Stimulated activated CD8-positive, alpha-beta memory T cell treated with anti-CD3 and anti-CD28 coated beads, Interleukin-4, amount 100 ng/mL, for 4 hours (primary cell): ENCODE measurements at places on chromosomes 5 and 9.

DNA sequence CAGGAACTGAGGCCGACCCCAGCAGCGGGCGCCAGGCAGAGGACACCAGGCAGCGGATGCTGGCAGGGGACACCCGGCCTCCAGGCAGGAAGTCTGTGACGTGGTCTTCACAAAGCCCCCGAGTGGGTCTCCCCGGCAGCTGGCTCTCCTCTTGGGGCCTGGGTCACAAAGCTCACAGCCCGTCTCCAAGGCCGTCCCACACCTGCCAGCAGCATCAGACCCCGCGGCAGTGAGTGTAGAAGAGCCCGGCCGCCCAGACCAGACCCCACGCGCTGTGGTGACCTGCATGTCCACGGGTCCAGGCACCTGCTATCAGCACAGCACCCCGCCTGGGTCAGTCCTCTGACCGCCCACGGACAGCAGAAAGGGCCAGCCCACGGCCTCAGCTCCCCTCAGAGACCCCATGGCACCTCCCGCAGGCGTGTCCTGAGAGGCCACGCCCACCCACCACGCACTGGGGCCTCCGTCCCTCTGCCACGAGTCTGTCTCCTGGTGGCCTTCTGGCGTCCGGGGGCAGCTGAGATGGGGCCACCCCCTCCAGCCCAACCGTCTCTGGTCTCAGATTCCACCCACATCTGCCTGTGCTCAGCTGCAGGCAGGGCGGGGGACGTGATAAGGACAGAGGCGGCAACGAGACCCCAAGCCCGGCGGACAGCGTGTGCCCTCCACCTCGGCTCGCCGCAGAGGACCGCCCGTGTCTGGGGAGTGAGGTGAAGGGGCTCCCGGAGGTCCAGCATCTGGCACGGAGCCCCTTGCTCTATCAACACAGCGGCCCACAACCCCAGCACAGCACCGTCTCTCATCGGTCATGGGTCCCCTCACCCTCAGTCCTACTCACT lies 34.2 kb downstream of the EXD3 start:
- no peak for DNase-seq

GRCh38 chr9:75238311-75238976 lies 150.1 kb downstream of the OSTF1 start:
- no peak for DNase-seq

GRCh38 chr5:68239487-68239886 lies 23.9 kb downstream of the PIK3R1 start:
- peak; percentile 75 for DNase-seq

- DNase-seq = no peak
Measured at GRCh38 chr5:72231991-72232703, 87.9 kb downstream of the MRPS27 start.

DNA sequence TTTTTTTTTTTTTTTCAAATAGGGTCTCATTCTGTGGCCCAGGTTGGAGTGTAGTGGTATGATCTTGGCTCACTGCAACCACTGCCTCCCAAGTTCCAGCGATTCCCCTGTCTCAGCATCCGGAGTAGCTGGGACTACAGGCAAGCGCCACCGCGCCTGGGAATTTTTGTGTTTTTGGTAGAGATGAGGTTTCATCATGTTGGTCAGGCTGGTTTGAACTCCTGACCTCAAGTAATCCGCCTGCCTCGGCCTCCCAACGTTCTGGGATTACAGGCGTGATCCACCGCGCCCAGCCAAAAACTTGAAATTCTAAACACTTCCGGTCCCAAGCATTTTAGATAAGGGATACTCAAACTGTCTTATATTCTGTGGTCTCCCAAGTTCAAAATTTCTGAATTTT lies 718.9 kb upstream of the MEF2C start:
- no peak for DNase-seq

GRCh38 chr5:125829349-125829748 lies 593.9 kb upstream of the GRAMD2B start:
- no peak for DNase-seq

DNA sequence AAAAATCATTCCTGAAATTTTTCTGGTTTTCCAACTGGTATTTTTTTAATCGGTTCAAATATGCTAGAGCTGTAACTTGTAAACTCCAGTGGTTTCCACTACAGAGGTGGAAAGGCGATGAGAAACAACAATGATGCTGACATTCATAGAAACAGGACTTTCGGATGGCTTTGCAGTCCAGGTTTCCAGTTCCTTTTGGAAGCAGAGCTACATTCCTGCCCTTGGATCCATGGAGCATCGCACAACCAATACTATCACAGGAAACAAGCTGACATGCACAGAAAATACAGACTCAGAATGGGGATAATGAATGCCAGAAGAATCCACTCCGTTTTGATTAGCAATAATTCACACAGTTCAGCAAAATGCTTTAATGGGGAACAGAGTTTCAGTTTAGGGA lies 140.0 kb downstream of the EPB41L4A start:
- DNase-seq = no peak

- no peak for DNase-seq
Measured at GRCh38 chr5:14977058-14977685, 105.6 kb upstream of the ANKH start.

- no peak for DNase-seq
Measured at GRCh38 chr9:29439961-29440360, 1866.7 kb upstream of the C9orf72 start.

DNA sequence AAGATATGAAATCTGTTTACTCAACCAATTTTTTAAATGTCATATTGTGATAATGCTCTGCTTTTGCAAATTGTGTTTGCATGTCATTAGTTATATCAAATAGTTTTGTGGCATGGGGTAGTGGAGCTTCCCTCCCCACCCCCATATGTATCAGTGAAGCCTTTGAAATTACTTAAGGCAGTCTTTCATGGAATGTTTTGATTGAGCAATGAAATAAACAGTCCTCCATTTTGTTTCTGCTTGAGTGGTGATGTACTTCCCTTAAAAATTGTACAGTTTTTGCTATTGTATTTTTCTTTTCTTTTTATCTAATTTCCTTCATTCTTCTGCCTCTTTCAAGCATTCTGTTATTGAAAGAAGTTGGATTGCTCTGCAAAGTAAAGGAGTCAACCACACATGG lies 3.5 kb downstream of the SOWAHA start:
- DNase-seq = no peak

GRCh38 chr5:6819521-6819920 lies 106.3 kb downstream of the TENT4A start:
- no peak for DNase-seq

DNA sequence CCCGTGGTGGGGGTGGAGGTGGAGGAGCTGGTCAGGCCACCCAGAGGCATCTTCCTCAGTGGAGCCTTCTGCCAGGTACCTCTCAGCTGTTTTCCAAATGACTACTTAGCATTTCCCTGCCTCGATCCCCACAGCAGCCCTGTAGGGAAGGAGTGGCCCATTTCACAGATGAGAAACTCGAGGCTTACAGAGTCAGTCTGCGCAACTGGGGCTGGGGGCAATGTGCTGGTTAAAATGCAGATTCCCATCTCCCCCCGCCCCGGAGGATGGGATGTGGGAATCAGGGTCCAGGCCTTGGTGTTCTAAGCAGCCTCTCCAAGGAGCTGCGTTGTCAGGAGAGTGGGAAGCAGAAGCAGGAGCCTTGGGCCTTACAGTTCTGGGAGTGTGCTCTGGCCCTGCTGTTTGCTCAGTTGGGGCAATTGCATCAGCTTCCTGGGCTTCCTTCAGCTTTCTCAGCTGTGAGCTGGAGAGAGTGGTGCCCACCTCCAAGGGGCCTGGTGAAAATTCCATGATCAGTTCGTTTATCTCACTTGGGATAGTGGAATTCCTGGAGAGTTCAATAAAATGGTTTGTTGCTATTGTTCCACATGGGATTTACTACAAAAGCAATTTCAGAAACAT lies 19.4 kb downstream of the ERGIC1 start:
- no peak for DNase-seq

GRCh38 chr5:59464969-59465368 lies 428.6 kb downstream of the PDE4D start:
- no peak for DNase-seq

GRCh38 chr9:106921341-106921899 lies 58.5 kb downstream of the ZNF462 start:
- DNase-seq = no peak

GRCh38 chr9:118295413-118295812 lies 591.2 kb downstream of the TLR4 start:
- DNase-seq = no peak

GRCh38 chr9:95089257-95090022 lies 228.1 kb downstream of the FANCC start:
- no peak for DNase-seq

DNA sequence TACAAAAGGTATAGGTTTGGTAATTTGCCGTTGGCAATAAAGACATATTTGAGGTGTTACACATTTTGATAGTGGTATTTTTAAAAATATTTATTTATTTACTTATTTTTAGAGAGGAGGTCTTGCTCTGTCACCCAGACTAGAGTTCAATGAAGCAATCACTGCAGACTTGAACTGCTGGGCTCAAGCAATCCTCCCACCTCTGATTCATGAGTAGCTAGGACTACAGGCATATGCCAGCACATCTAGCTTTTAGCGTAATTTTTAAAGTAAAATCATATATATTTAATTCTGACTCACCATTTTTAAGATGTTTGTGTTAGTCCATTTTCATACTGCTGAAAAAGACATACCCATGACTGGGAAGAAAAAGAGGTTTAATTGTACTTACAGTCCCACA lies 1974.3 kb downstream of the EFNA5 start:
- no peak for DNase-seq

DNA sequence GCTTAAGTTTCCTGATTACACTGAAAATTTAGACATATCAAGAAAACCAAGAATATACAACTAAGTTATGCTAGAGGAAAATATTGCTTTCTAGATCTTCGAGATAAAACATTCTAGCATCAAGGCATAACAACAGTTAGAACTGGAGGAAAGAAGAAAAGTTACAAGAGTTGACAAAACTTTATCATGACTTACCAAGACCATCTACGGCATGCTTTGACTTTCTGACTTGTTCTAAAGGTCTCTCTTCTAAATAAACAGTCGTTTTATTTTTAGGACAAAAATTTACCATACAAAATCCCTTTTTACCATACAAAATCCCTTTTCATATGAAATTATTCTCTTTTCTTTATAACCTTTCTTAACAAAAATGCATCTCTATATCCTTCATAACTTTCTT lies 1110.1 kb upstream of the CDH10 start:
- DNase-seq = no peak

GRCh38 chr5:169706758-169707450 lies 69.8 kb downstream of the DOCK2 start:
- no peak for DNase-seq

GRCh38 chr9:114757395-114757794 lies 48.4 kb downstream of the TNFSF15 start:
- DNase-seq = no peak

DNA sequence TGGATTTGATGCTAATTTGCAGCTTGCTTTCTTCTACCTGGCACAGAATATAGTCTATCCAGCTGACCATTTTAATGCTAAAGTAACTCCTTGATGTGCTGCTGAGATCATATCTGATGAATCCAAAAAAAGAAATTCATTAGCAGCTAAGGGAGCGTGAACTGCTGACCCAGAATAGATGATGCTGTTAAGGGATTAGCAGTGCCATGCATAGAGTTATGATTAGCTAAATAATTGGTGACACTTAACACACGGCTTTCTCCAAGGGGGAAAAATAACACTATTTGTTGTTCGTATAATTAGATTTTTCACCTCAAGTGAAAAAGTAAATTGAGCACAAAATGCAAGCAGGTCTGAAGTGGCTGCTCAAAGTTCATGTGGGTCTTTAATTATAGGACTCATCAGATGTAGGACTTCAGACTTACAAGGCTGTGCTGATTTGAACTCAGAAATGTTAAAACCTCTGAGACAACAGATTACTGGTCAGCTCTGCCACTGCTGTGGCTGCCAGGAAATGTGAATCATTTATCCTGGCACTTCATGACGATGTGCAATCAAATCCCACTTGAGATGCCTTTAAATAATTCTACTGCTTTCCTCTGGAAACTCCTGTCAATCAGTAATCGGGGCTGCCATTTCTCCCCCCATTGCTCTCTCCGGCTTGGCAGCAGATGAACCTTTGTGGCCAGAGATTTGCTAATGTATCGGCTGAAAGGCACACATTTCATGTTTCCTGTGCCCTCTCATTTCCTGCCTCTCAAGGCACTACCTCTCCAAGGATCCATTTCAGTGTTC lies 291.6 kb upstream of the C9orf72 start:
- no peak for DNase-seq

- no peak for DNase-seq
Measured at GRCh38 chr9:88177371-88177770, 39.1 kb upstream of the SPATA31C2 start.

DNA sequence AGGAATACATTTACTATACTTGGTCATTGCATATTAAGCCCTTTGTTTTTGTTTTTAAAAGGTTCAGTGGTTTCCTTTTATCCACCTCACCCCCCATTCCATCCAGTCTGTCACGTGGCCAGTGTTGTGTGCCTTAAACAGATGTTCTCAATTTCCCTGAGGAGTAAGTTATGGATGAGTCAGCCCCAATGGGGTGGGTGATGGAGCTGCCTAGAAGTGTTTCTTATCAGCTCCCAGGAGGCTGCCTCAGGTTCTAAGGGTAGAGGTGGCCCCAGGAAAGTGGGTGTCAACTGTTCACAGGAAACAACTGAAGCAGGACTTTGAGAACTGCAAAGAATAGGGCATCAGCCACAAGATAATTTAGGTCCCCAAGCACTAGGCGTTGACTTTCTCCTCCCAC lies 41.1 kb downstream of the ACTBL2 start:
- DNase-seq = no peak

DNA sequence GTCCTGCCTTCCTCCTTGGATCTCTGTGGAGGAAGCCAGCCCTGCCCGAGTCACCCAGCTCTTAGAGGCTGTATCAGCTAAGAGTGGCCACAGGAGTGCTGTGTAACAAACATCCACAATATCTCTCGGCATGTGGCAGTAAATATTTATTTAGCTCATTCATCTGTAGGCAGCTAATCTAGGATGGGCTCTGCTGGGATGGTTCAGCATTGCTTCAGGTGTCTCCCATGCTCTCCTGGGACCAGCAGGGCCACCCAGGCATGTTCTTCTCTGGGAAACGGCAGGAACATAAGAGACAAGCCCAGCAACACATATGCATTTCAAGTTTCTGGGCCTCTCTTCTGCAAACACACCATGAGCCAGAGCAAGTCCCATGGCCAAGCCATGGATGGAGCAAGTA lies 56.1 kb downstream of the HRH2 start:
- no peak for DNase-seq

DNA sequence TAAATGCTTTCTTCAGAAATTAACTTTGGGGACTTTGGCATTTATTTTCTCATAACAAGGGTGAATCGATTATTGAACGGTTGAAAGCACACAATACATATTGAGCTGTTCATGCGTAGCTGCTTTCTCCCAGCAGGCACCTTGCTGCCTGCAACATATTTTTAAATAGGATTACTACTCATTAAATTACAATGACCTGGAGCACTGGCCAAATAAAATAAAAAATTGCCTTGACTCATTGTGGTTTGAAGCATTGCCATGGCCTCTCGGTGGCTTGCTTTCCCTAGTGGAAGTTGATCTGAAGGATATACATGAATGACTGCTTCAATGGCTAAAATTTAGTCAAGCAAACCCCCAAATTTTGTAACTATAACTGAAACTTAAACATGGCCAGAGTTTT lies 181.6 kb upstream of the NUDT12 start:
- no peak for DNase-seq

- DNase-seq = no peak
Measured at GRCh38 chr9:126550891-126551351, 62.8 kb upstream of the LMX1B start.
